ENCODE measurements at places on chromosomes 2 and 18. TPM values are rescaled to one million over a fixed set of nuclear protein-coding genes. Genes with fewer than 3 reads are reported as not detected.

The KIAA2012 gene
- total RNA-seq, result not detected

The DSG1 gene
- not detected for total RNA-seq

- H3K4me3 ChIP-seq, result no peak overlapping the region
- no peaks in the 10 kb centered on the region for H3K4me1 ChIP-seq
- DNase-seq, result peak; percentile 48
- H3K36me3 ChIP-seq, result no peaks in the 10 kb centered on the region
These were observed 34.3 kb downstream of the MSH2 start for GRCh38 chr2:47437287-47437686.

- H3K36me3 ChIP-seq, result no peaks in the 10 kb centered on the region
- no peak overlapping the region for H3K27ac ChIP-seq
- DNase-seq, result no peak
- H3K27me3 ChIP-seq, result no peaks in the 10 kb centered on the region
- H3K4me3 ChIP-seq, result no peak overlapping the region
These were observed 38.1 kb downstream of the TRAK2 start for GRCh38 chr2:201413143-201413542.
